ENCODE measurements at places on chromosomes 16 and 17. TPM values are rescaled to one million over a fixed set of nuclear protein-coding genes. Genes with fewer than 3 reads are reported as not detected.
A peak's percentile ranks its signal among the peaks of the same experiment; 100 is the strongest.

P2RX1 gene
- total RNA-seq: under 0.01 TPM

GRCh38 chr16:75208242-75208825 lies 1.4 kb upstream of the CTRB2 start:
- H3K27me3 ChIP-seq: no peaks in the 10 kb centered on the region
- no peak overlapping the region for H3K4me3 ChIP-seq
- H3K4me1 ChIP-seq: no peaks in the 10 kb centered on the region
- no peak overlapping the region for H3K27ac ChIP-seq

DNA sequence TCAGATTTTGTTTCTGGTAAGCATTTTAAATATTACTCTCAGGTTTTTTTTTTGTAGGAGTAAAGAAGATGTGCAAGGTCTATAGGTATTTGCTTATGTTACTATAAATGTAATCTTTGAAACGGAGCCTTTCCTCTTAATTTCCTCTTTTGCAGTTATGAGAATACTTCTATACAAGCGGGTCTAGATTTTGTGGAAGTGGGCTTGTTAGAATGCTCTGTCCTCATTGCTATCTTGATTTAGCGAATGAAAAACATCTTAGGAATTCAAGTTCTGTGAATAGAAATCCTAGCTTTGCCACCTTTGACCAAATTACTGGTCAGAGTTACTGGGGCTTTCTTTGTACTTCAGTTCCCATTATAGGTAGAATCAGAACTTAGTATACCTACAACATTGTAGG lies 80.3 kb downstream of the EFCAB13 start:
- no peaks in the 10 kb centered on the region for H3K4me1 ChIP-seq
- DNase-seq: no peak
- H3K36me3 ChIP-seq: no peaks in the 10 kb centered on the region
- no peaks in the 10 kb centered on the region for H3K27me3 ChIP-seq
- no peak overlapping the region for H3K4me3 ChIP-seq
- H3K27ac ChIP-seq: no peak overlapping the region

HOXB13 gene
- not detected for total RNA-seq

SNTB2 gene
- total RNA-seq: 39.5 TPM

DNA sequence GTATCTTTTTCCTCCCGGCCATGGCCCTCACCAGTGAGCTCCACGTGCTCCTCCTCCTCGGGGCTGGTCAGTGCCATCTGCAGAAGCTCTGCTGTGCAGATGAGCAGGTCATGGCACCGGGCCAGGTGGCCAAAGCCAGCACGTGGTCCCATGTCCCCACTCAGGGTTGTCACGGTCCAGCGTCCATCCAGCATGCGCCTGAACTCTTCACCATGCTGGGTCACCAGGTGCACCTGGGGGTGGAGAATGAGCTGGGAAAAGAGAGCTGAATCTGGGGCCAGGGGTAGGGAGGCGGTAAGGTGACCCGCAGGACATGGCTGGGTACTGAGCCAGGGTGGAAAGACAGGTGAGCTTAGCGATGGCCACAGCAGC lies 1.3 kb downstream of the DHX58 start:
- H3K27me3 ChIP-seq: no peaks in the 10 kb centered on the region
- no peak for DNase-seq
- H3K36me3 ChIP-seq: peaks cover 12% of the 10 kb centered on the region
- H3K4me3 ChIP-seq: no peak overlapping the region
- H3K27ac ChIP-seq: no peak overlapping the region

EFCAB13 gene
- 9.2 TPM for total RNA-seq

IL17C gene
- total RNA-seq: not detected

GRCh38 chr16:66842765-66843164 lies 1.4 kb upstream of the CA7 start:
- H3K4me1 ChIP-seq: no peaks in the 10 kb centered on the region
- peak; percentile 21 for DNase-seq
- H3K27ac ChIP-seq: no peak overlapping the region
- H3K27me3 ChIP-seq: peaks cover 51% of the 10 kb centered on the region

DNA sequence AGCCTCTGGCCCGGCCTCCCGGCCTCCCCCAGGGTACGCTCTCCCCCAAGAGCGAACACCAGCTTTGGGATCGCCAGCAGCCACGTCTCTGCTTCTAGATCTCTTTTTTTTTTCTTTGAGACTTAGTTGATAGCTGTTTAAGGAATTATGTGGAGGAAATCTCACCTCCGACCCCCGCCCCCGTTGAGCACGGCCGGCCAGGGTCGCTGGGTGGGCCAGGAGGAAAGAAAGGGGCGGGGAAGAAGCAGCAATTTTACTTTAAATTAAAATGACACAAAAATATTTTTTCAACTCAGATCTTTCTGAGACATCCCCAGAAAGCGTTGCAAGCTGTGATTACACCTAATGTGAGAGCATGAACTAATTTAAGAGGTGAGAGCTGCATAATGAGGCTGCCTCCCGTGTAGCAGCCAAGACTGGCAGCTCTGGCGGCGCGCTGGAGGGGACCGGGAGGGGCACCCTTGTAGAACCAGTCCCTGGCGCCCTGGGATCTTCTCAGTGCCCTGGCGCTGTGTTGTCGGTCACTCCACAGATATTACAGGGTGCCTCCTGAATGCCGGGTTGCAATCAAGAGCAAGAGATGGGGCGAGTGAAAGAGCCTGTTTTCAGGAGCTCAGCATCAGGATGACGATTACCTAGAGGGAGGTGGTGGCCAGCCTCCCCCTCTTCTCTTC lies 1.9 kb upstream of the CBLN1 start:
- no peak overlapping the region for H3K4me3 ChIP-seq
- no peak for DNase-seq
- H3K4me1 ChIP-seq: no peaks in the 10 kb centered on the region
- H3K27ac ChIP-seq: no peak overlapping the region
- H3K36me3 ChIP-seq: no peaks in the 10 kb centered on the region
- peaks cover 20% of the 10 kb centered on the region for H3K27me3 ChIP-seq

DNA sequence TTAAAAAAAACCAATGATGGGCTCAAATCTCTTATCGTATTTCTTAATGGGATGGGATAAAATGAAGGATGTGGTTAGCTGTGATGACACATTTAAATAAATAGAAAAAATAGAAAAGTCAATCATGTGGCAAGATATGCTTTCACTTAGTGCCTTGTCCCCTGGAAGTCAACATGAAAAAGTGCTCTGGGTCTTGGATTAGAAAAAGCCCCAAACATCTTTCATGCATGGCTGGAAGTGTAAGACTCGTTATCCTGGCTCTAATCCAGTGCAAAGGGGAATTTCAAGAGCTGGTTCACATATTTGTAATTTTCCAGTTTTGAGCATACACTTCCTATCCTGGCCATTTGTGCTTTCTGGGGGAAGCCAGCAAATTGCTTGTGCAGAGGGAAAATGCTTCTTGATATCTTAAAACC lies 160.9 kb downstream of the MAP2K6 start:
- H3K4me3 ChIP-seq: no peak overlapping the region
- H3K27ac ChIP-seq: no peak overlapping the region
- H3K36me3 ChIP-seq: no peaks in the 10 kb centered on the region
- H3K4me1 ChIP-seq: peaks cover 9% of the 10 kb centered on the region
- H3K27me3 ChIP-seq: no peaks in the 10 kb centered on the region

- no peak overlapping the region for H3K27ac ChIP-seq
- no peak overlapping the region for H3K4me3 ChIP-seq
- peak; percentile 25 for DNase-seq
- no peaks in the 10 kb centered on the region for H3K36me3 ChIP-seq
- no peaks in the 10 kb centered on the region for H3K4me1 ChIP-seq
Observed at GRCh38 chr16:86424398-86424797, 85.9 kb upstream of the FOXF1 start.

- H3K4me1 ChIP-seq: no peaks in the 10 kb centered on the region
- peaks cover 19% of the 10 kb centered on the region for H3K27me3 ChIP-seq
- no peak overlapping the region for H3K4me3 ChIP-seq
- no peaks in the 10 kb centered on the region for H3K36me3 ChIP-seq
Observed at GRCh38 chr16:559411-560203, 587 bp upstream of the PRR35 start.

DNA sequence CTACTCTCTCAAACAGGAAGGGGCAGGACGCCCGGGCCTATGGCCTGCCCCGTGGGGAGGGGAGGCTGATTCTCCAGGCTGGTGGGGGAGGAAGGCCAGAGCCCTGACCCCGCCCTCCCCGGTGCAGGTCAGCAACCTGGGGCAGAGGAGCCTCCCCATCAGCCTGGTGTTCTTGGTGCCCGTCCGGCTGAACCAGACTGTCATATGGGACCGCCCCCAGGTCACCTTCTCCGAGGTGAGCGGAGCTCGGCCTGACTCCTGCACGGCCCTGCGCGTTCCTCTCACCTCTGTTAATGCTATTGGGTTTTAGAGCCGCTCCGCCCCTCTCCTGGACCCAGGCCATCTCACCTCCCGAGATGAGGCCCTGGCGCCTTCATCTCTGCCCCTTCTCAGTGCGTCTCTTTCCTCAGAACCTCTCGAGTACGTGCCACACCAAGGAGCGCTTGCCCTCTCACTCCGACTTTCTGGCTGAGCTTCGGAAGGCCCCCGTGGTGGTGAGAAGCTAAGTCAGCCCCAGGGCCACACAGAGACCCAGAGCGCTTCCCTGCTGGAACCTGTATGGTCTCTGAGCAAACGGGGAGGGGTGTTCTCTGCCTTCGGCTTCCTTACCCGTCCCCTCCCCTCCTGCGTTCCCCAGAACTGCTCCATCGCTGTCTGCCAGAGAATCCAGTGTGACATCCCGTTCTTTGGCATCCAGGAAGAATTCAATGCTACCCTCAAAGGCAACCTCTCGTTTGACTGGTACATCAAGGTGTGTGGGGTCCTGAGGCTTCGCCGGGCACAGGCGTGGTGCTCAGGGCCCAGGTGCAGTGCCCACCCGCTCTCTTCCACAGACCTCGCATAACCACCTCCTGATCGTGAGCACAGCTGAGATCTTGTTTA lies 25.1 kb upstream of the ITGAX start:
- H3K27me3 ChIP-seq: peaks cover 14% of the 10 kb centered on the region
- no peaks in the 10 kb centered on the region for H3K4me1 ChIP-seq
- H3K4me3 ChIP-seq: no peak overlapping the region
- no peaks in the 10 kb centered on the region for H3K36me3 ChIP-seq

HASPIN gene
- 2.0 TPM for total RNA-seq

DNA sequence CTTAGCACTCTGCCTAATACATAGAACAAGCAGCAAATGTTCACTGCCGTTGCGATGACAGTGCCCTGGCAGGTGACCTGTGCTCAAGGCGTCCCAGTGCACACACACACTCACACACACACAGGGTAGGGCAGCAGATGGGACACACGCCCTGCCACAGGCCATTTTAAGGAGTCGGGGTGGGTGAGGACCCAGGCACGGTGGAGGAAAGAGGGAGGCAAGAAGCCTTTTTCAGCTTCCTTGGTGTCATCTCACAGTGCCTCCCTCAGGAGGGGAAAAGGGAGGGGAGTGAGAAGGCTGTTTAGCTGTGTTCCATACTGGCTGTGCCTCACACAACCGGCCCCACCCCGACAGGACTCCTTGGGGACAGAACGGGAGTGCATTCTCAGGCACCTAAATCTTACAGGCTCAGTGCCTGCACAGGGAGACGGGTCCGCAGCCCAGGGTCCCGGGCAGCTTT lies 1.5 kb downstream of the PITPNM3 start:
- H3K27ac ChIP-seq: no peak overlapping the region
- no peaks in the 10 kb centered on the region for H3K4me1 ChIP-seq
- no peak overlapping the region for H3K4me3 ChIP-seq
- H3K27me3 ChIP-seq: peaks cover 37% of the 10 kb centered on the region
- no peaks in the 10 kb centered on the region for H3K36me3 ChIP-seq

DNA sequence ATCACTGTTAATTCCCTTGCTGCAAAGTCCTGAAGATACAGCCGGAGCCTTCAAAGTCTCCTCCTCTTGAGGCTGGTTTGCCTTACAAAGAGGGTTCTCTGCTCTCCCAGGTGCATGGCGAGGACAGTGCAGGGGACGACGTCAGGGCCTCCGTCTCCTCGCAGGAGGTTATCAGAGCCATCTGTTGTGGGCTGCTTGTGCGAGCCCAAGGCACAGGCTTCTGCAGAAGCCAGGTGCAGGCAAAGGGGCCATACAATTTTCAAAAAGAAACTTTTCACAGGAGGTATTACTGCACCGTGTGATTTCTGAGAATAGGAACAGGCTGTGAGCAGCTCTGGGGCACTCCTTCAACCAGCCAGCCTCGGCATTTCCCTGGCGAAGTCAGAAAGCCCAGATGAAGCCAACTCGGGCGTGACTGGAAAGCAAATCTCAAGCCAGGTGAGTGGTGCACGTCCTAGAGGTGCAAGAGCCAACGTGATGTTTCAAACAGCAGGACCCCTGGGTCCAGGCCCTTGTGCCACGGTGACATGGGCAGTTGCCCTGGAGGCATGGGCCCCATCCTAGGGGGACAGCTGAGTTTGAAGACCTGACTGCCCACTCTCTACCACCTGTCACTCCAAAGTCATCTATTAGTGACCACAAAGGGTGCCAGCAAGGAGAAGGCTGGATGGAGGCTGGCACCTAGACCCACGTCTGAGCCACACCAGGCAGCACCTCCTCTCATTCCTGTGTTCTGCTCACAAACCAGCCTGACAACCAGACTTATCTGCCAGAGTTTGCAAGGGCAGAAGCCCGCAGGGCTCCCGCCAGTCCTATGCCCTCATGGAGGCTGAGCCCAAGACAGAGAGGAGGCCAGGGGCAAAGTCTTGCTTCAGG lies 68.6 kb downstream of the SMPD3 start:
- peaks cover 12% of the 10 kb centered on the region for H3K27me3 ChIP-seq
- H3K4me1 ChIP-seq: no peaks in the 10 kb centered on the region
- H3K4me3 ChIP-seq: no peak overlapping the region
- no peak overlapping the region for H3K27ac ChIP-seq
- DNase-seq: no peak

GRCh38 chr16:84925092-84925772 lies 86.1 kb downstream of the ZDHHC7 start:
- H3K4me1 ChIP-seq: peaks cover 22% of the 10 kb centered on the region
- no peak overlapping the region for H3K4me3 ChIP-seq
- no peaks in the 10 kb centered on the region for H3K27me3 ChIP-seq
- no peak overlapping the region for H3K27ac ChIP-seq
- DNase-seq: no peak

SPEM3 gene
- total RNA-seq: not detected

- DNase-seq: no peak
- H3K27me3 ChIP-seq: peaks cover 7% of the 10 kb centered on the region
- H3K36me3 ChIP-seq: no peaks in the 10 kb centered on the region
- no peak overlapping the region for H3K27ac ChIP-seq
- no peaks in the 10 kb centered on the region for H3K4me1 ChIP-seq
Observed at GRCh38 chr16:4597174-4597573, 17.5 kb downstream of the UBALD1 start.

TBC1D26 gene
- not detected for total RNA-seq

HIRIP3 gene
- 5.6 TPM for total RNA-seq

- peaks cover 16% of the 10 kb centered on the region for H3K4me1 ChIP-seq
- H3K4me3 ChIP-seq: peak overlapping the region; percentile 49
- DNase-seq: no peak
- H3K27me3 ChIP-seq: no peaks in the 10 kb centered on the region
- no peaks in the 10 kb centered on the region for H3K36me3 ChIP-seq
- H3K27ac ChIP-seq: peak overlapping the region; percentile 99
Observed at GRCh38 chr17:75783803-75784472, 668 bp upstream of the UNK start.

KRTAP4-9 gene
- not detected for total RNA-seq

GRCh38 chr17:2002767-2003329 lies 22.3 kb downstream of the RTN4RL1 start:
- H3K4me1 ChIP-seq: peaks cover 6% of the 10 kb centered on the region
- H3K36me3 ChIP-seq: no peaks in the 10 kb centered on the region
- DNase-seq: no peak
- no peak overlapping the region for H3K27ac ChIP-seq
- H3K27me3 ChIP-seq: no peaks in the 10 kb centered on the region

All from fibroblast of lung (primary cell).